Colonic mucosa (tissue), 4 donors: ENCODE measurements at places on chromosomes 2 and 18. TPM values are rescaled to one million over a fixed set of nuclear protein-coding genes. Genes with fewer than 3 reads are reported as not detected.

DNA sequence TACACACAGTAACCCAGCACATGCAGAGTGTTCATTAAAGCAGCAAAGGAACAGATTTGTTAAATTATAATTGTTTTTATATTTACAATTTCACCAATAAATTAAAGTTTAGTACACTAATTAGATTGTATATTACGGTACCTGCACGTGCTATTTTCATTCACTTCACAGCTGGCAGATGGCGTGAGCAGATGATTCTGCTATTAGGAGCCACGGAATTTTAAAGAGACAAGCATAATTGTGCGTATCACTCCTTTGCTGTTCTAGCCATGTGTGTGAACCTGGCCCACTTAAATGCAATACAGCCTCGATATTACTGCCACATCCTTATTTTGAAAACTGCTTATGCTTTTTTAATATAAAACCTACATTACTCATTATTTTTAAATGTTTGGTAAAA lies 332.8 kb upstream of the SOX11 start:
- no peaks in the 10 kb centered on the region for H3K27me3 ChIP-seq
- H3K36me3 ChIP-seq, result no peaks in the 10 kb centered on the region
- no peaks in the 10 kb centered on the region for H3K4me1 ChIP-seq
- H3K4me3 ChIP-seq, result no peak overlapping the region
- H3K27ac ChIP-seq, result no peak overlapping the region

GRCh38 chr18:43158381-43158780 lies 42.9 kb upstream of the RIT2 start:
- no peaks in the 10 kb centered on the region for H3K27me3 ChIP-seq
- no peaks in the 10 kb centered on the region for H3K36me3 ChIP-seq
- no peak overlapping the region for H3K4me3 ChIP-seq
- H3K4me1 ChIP-seq, result no peaks in the 10 kb centered on the region
- no peak overlapping the region for H3K27ac ChIP-seq

Gene RBM44
- 0.48 TPM for total RNA-seq

DNA sequence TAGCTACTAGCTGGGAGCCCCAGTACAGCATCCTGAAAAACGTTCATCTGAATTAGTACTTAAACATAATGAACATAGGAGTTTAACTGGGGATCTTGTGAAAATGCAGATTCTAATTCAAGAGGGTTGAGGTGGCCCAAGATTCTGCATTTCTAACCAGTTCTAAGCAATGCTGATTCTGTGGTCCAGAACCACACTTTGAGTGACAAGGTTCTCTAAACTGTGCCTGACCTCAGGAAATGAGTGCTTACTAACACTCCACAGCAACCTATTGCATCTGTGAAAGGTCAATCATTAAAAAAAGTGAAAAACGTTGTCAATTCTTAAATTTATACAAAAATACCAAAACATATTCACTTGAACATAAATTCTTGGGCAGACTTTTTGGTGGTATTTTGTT lies 157.1 kb upstream of the ZFP36L2 start:
- H3K36me3 ChIP-seq, result no peaks in the 10 kb centered on the region
- no peak for DNase-seq
- H3K27me3 ChIP-seq, result no peaks in the 10 kb centered on the region

DNA sequence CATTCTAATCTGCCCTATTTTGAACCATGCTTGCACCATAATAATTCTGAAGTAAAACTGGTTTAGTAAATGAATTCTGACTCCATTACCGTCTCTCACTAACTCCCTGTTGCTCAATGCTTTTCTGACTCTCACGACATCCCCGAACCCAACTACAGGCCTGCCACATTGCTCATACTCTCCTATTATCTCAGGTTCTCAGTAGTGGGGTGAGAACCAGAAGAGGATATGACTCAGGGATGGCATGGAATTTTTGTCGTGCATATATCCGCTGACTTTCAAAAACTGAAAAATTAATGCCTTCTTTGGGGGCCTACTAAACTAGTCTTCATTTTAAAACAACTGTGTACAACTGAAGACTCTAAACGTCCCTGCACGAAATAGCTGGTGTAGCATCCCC lies 34.3 kb downstream of the NETO1 start:
- DNase-seq, result no peak
- no peaks in the 10 kb centered on the region for H3K27me3 ChIP-seq
- H3K36me3 ChIP-seq, result no peaks in the 10 kb centered on the region
- H3K4me1 ChIP-seq, result no peaks in the 10 kb centered on the region
- H3K4me3 ChIP-seq, result no peak overlapping the region

GRCh38 chr2:29777161-29777560 lies 144.2 kb downstream of the ALK start:
- H3K4me3 ChIP-seq, result no peak overlapping the region
- no peaks in the 10 kb centered on the region for H3K27me3 ChIP-seq
- no peaks in the 10 kb centered on the region for H3K4me1 ChIP-seq
- no peak for DNase-seq
- H3K27ac ChIP-seq, result no peak overlapping the region

- no peaks in the 10 kb centered on the region for H3K36me3 ChIP-seq
- H3K4me1 ChIP-seq, result no peaks in the 10 kb centered on the region
- DNase-seq, result no peak
- H3K27me3 ChIP-seq, result no peaks in the 10 kb centered on the region
- no peak overlapping the region for H3K27ac ChIP-seq
- no peak overlapping the region for H3K4me3 ChIP-seq
These were observed 42.0 kb downstream of the SOCS6 start for GRCh38 chr18:70330887-70331286.

- no peaks in the 10 kb centered on the region for H3K27me3 ChIP-seq
- H3K27ac ChIP-seq, result no peak overlapping the region
- no peaks in the 10 kb centered on the region for H3K36me3 ChIP-seq
- no peak for DNase-seq
- no peak overlapping the region for H3K4me3 ChIP-seq
These were observed 268.3 kb upstream of the CYP26B1 start for GRCh38 chr2:72415781-72416475.

GRCh38 chr2:227163485-227163997 lies 464 bp downstream of the COL4A4 start:
- H3K4me1 ChIP-seq, result no peaks in the 10 kb centered on the region
- H3K27ac ChIP-seq, result no peak overlapping the region
- peak overlapping the region; percentile 44 for H3K4me3 ChIP-seq
- H3K27me3 ChIP-seq, result peaks cover 5% of the 10 kb centered on the region
- DNase-seq, result peak; percentile 18

Gene KIF1A
- 4.3 TPM for total RNA-seq

DNA sequence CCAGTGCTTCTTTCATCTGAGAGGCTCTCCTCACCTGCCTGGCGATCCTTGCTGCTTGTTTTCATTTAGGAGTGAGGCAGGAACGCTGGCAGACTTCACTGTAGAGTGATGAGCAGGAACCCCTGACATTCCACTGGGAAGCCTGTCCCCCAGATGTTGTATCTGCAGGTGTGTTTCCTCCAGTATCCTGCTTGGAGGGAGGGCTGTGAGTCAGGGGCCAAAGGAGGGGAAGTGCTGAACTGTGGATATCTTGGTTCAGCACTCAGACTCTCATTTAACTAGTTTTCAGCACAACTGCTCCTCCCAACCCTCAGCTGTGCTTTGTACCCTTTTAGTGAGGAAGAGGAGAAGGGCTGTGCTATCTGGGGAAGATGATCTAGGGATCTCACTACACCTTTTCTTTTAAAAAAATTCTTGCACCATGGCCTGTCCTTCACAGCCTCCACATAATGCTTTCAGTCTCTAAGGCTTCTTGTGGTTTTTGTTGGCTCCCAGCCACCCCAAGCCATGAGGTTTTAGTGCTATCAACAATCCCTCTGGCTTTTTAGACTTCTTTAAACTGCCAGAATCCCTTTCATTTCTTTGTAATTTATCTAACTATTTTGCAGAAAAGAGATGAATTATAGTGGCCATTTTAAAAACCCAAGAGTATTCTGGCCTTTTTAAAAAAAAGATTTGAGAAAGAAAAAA lies 11.2 kb downstream of the ANKAR start:
- H3K27me3 ChIP-seq, result no peaks in the 10 kb centered on the region
- no peak for DNase-seq
- no peak overlapping the region for H3K27ac ChIP-seq
- no peak overlapping the region for H3K4me3 ChIP-seq
- no peaks in the 10 kb centered on the region for H3K4me1 ChIP-seq
- no peaks in the 10 kb centered on the region for H3K36me3 ChIP-seq

- DNase-seq, result no peak
- no peaks in the 10 kb centered on the region for H3K4me1 ChIP-seq
- no peaks in the 10 kb centered on the region for H3K36me3 ChIP-seq
These were observed 39.7 kb downstream of the DHX57 start for GRCh38 chr2:38835990-38836389.

DNA sequence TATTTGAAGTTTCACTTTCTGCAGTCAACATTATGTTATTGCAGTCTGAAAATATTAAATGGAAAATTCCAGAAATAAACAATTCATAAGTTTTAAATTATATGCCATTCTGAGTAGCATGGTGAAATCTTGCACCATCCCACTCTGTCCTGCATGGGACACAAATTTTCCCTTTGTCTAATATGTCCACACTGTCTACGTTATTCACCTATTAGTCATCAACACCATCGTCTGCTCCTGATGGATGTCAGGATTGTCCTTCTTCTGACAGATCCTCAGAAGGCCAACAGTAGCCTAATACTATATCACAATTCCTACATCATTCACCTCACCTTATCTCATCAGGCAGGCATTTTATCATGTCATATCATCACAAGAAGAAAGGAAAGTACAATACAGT lies 163.1 kb downstream of the TXNL1 start:
- H3K27ac ChIP-seq, result no peak overlapping the region
- H3K4me3 ChIP-seq, result no peak overlapping the region
- H3K27me3 ChIP-seq, result no peaks in the 10 kb centered on the region

GRCh38 chr2:96143848-96144480 lies 1.3 kb downstream of the DUSP2 start:
- no peaks in the 10 kb centered on the region for H3K36me3 ChIP-seq
- peak overlapping the region; percentile 47 for H3K4me3 ChIP-seq
- H3K27ac ChIP-seq, result no peak overlapping the region
- no peaks in the 10 kb centered on the region for H3K4me1 ChIP-seq

- H3K27me3 ChIP-seq, result no peaks in the 10 kb centered on the region
- no peak overlapping the region for H3K4me3 ChIP-seq
- no peak overlapping the region for H3K27ac ChIP-seq
- no peak for DNase-seq
These were observed 59.7 kb downstream of the SMAD4 start for GRCh38 chr18:51089691-51090090.

Gene GALM
- total RNA-seq, result 68.8 TPM

DNA sequence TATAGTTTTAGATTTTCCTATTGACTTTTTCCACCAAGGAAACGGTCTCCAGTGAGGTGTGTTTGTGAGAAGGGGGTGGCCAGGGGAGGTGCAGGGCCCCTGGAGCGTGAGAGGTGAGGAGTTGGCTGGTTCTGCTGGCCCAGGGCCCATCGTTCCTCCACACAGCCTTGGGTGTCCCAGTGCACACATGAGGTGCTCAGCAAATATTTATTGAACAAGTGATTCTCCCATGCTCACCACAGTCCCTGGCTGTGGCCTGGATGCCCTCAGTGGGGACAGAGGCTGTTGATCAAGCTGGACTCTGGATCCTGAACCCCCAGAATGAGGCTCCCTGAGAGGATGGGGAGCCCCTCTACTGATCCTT lies 5.0 kb downstream of the HAAO start:
- H3K36me3 ChIP-seq, result no peaks in the 10 kb centered on the region
- H3K27ac ChIP-seq, result no peak overlapping the region
- no peaks in the 10 kb centered on the region for H3K27me3 ChIP-seq
- H3K4me3 ChIP-seq, result no peak overlapping the region
- H3K4me1 ChIP-seq, result no peaks in the 10 kb centered on the region
- DNase-seq, result peak; percentile 13

GRCh38 chr2:121804340-121804739 lies 48.9 kb downstream of the TSN start:
- no peak overlapping the region for H3K4me3 ChIP-seq
- no peak for DNase-seq
- H3K4me1 ChIP-seq, result no peaks in the 10 kb centered on the region
- H3K36me3 ChIP-seq, result no peaks in the 10 kb centered on the region
- no peak overlapping the region for H3K27ac ChIP-seq

Gene KYNU
- 0.64 TPM for total RNA-seq

Gene ZNF519
- 2.8 TPM for total RNA-seq

DNA sequence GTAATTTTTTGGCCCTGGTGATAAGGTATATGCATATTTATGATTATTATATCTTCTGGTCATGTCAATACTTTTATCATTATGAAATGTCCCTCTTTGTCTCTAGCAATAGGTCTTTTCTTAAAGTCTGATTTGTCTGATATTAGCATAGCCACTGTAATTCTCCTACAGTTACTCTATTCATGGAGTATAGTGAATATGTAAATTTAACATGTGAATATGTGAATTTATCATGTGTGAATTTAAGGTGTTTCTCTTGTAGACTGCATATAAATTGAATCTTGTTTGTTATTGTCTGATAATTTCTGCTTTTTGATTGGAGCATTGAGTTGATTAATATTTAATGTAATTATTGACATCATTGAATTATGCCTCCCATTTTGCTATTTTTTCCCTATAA lies 259.4 kb downstream of the HRH4 start:
- no peak overlapping the region for H3K4me3 ChIP-seq
- H3K36me3 ChIP-seq, result no peaks in the 10 kb centered on the region
- no peaks in the 10 kb centered on the region for H3K27me3 ChIP-seq
- H3K4me1 ChIP-seq, result no peaks in the 10 kb centered on the region
